ENCODE measurements at places on chromosomes 16 and 17.

DNA sequence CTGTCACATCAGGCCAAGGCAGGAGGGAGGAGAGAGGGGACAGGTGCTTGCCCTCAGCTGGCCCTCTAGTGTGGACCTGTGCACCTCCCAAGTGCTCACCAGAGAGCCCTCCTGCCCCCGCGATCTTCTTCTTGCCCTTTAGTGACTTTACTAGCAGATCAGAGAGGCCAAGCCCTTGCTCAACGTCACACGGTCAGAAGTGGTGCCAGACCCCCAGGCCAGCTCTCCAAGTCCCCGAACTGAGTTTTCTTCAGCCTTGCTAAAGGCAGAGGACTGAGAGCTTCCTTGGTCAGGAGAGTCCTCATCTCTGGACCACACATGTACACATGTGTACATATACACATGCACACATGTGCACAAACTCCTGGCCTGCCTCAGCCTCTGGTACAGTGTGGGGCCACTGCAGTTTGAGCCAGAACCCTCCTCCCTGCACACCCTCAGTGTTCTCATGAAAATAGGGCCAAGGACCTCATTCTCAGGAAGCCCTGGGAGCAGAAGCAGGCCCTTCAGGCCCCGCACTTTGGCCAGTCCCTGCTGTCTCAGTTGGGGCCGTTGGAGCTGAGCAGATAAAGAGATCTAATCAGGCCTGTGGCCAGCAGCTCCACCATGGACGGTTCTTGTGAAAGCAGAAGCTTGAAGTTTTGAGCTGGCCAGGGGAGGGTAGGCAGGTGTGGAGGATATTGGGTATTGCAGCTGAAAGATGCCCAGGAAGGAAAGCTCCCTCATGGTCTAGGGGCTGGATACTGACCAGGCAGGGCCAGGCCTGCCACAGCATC is 7.4 kb upstream of the EPX start:
- no peak for DNase-seq

- DNase-seq: no peak
Measured at GRCh38 chr16:89187770-89188392, 12.5 kb downstream of the SLC22A31 start.

GRCh38 chr17:60352071-60352470 is 39.9 kb downstream of the USP32 start:
- no peak for DNase-seq

- DNase-seq: no peak
Measured at GRCh38 chr17:61737820-61738219, 125.5 kb downstream of the BRIP1 start.

DNA sequence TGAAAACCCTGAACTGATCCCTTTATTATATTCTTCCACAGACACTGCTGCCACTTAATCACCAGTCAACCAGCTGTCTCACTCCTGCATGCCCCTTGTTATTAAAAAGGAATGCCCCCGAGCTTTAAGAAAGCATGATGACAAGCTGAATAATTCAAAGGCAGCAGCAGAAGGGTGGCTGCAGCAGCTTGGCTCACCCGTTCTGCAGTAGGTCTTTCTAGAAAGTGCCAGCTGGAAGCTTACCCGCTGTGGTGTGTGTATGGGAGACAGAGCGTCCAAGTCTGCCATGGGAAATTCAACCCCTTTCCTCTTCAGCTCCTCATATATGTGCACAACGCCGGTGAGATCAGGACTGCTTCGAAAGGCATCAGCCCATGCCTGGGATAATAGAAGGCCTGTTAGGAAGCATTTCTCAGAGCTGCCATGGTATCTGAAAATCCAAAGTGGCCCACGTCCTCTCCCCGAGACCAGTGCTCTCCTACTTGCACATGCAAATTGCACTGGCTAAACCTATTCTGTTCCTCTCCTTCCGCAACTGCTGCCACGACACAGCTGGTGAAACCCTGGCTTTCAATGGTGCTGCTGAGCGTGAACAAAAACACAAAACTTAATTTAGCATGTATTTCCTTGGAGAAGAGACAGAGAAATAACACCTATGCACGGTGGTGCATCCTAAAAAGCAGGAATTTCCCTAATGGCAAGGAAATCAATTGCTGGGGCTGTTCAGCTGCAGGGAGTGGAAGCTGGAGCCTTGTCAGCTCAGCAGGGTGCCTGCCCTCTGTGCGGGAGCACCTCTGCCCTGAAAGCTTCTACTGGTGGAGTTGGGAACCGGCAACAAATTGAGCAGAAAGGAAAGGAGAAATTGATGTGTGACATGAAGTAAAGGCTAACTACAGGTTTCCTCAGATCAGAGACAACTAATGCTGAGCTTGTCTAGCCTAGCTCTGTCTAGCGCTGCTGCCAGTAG is 47.9 kb upstream of the SREBF1 start:
- DNase-seq: peak; percentile 57

- DNase-seq: no peak
Measured at GRCh38 chr16:89442990-89443726, 47.2 kb downstream of the ANKRD11 start.

GRCh38 chr17:39863918-39864746 is at the start of gene IKZF3:
Gene IKZF3 (minus strand): TSS chr17:39864312. CDS start chr17:39864126, 186 bp downstream.
- DNase-seq: no peak

DNA sequence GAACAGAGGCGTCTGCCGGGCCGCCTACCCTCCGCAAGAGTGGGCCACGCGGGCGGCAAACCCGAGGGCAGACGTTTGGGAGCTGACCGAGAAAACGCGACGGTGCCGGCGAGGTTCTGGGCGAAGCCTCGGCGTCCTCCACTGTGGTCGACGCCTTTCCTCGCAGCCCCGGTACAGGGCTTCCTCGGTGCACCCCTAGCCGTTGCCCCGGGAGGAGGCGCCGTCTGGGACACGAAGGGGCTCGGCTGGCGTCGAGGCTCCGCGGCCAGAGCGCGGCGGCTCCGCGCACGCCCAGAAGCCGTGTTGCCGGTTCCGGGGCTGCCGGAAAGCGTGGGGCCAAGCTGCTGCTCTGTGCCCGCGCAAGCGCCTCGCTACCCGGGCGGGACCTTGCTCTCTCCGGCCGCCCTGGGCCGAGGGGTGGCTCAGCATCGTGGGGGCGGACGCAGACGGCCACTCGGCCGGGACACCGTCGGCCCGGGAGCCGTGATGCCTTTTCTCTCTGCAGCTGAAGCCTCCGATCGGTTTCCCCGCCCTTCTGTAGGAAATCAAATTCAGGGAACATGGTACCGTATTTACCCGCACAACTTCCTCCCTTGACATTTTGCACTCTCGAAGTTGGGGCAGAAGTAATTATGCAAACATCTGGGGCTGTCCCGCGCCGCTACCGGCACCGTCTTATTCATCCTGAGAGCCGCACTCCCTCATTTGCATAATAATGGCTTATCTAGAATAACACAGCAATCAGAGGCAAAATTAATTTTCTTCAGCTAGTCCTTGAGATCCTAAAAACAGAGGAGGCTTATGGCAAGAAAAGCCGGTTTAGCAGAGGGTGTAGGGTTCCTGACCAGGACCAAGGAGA is 7.3 kb upstream of the CBX8 start:
- DNase-seq: no peak

- peak; percentile 66 for DNase-seq
Measured at GRCh38 chr17:49952209-49952911, 16.6 kb upstream of the DLX4 start.

DNA sequence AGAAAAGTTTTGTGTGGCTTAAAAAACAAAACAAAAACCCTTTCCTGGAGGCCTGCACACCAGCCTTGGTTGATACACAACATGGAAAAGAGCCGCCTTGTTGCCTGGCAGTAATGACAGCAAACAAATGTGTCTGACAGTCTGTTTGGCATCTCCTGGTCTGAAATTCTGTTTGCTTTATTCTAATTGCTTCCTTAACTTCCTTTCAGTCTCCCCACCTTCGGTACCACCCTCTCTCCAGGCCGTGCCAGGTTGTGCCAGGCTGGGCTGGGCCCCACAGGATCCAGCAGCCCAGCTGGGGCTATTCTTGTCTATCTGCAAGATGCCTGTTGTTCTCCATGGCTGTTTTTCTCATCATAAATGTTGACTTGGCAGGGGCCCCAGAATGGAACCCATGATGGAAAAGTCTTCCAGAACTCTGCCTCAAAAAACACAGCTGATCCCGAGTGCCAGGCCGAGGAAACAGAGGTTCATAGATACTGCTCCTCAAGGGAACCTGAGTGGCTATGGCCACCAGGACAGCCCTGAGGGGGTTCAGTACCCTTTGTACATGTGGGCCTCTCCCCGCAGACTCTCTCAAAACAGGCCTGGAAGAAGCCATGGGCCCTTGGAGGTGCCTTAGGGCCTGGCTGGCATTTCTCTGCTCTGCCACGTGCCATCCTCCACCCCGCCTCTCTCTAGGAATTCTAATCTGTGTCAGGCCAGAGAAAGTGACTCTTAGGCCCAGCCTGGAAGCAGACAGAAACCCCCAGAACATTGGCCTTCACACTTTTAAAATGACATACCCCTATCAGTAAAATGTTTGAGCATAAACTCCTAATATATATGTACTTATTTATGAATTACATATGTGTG is 50.5 kb downstream of the YPEL2 start:
- DNase-seq: peak; percentile 92

GRCh38 chr16:57185446-57185944 is 344 bp downstream of the PSME3IP1 start:
- DNase-seq: peak; percentile 64

DNA sequence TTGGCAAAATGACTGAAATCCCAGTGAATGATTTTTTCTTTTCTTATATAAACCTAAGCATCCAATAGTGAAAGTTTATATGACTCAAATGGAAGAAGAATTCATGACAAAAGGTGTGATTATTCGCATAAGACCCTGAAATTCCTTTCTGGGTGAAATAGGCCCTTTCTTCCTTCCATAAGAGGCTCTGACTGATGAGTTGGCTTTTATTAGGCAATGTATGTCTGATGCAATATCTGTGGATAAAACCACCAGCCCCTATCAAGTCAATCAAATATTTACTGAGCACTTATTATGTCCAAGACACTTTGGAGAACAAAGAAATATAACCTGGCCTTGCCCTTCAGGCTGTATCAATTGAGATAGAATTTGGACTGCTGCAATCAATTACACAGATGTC is 316.6 kb downstream of the CDH13 start:
- DNase-seq: no peak

DNA sequence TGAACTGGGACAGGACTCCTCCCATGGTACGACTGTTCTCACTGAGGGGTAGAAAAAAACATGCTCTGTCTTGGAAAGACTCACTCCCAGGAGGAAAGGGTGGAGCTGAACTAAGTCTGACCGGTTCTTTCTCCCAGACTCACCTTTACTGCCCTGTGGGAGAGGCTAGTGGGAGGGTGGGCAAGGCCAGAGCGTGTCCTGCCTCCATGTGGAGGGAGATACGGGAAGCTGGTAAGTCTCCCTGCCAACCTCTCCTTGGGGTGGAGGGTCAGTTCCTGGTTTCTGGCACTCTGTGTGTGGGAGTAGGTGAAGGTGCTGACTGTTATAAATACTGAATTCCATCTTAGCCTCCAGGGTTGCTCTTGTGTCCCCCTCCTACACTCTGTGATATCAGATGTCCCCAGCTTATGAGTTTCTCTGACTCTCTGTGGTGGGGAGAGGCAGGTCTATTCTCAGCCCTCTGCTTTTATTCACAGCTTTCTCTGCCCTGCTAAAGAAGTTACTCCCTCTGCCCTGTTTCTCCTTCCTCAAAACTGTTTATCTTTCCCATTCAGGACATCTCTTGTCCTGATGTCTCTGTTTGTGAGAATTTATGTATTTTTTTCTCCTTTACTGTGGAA is 26.9 kb upstream of the FAM20A start:
- DNase-seq: no peak
